Liver (tissue), 10 donors: ENCODE measurements at places on chromosomes 13 and 19.
A peak's percentile ranks its signal among the peaks of the same experiment; 100 is the strongest.

- DNase-seq, result no peak
Measured at GRCh38 chr19:16596399-16596798, 24.2 kb upstream of the SLC35E1 start.

DNA sequence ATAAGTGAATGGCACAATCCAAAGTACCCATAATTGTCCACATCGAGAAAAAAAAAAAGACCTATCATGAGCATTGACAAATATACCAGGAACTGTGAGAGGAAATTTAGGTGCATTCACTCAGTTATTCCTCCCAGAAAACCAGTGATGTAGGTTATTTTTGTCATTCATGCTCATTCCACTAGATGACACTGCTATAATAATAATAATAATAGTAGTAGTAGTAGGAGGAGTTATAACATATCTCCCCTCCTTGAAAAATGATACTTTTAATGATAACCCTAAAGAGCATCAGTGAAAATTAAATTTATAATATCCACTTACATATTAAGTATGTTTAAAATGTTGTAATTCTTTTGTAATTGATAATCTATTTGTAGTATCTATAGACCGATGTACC, 463.9 kb upstream of the MIR17HG start:
- DNase-seq, result no peak

GRCh38 chr13:111467111-111467890, 146.9 kb downstream of the TEX29 start:
- no peak for DNase-seq

DNA sequence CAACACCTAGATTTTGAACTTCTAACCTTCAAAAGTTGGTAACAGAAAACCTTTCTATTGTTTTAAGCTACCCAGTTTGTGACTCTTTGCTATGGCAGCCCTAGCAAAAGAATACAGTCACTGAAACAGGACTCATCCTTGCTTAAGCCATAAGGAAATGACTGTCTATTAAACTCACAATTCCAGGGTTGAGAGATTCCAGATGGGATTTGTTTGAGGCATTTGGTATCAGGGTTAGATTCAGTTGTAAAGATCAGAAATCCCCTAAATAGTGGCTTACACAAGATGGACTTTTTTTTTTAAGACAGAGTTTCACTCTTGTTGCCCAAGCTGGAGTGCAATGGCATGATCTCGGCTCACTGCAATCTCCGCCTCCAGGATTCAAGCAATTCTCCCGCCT, 41.1 kb upstream of the RGCC start:
- no peak for DNase-seq

- no peak for DNase-seq
Measured at GRCh38 chr19:56821209-56821608, 19.3 kb downstream of the PEG3 start.

DNA sequence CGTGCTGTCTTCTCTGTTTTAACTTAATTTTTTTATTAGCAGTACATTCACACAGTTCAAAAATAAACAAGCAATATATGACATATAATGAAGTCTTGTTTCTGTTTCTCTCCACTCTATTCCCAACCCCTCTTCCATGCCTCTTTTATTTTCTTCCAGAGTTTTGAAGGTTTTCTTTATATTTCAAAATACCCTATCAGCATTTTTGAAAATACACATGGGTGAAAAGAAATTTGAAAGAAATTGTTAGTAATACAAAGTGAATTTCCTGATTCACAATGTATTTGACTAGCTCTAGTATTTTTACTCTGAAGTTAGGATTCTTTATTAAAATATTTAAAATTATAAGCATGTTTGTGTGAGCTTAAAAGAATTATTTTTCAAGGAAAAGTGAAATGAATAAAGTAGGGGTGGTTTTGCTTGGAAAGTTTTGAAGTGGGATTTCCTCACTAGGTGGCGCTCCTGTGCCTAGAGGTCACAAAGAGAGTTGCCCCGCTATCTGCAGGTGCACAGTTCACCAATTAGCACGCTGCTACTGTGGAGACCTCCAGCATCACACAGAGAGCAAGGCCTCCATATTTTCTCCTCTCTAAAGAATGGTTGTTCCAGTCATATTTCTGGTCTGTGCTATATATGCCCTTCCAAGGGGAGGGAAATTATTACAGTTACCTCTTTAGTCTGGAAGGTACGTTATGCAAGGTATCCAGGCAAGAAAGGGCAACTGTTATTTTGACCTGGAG, 37.6 kb downstream of the SOX21 start:
- peak; percentile 78 for DNase-seq

- no peak for DNase-seq
Measured at GRCh38 chr13:20492641-20493040, 33.0 kb downstream of the CRYL1 start.

DNA sequence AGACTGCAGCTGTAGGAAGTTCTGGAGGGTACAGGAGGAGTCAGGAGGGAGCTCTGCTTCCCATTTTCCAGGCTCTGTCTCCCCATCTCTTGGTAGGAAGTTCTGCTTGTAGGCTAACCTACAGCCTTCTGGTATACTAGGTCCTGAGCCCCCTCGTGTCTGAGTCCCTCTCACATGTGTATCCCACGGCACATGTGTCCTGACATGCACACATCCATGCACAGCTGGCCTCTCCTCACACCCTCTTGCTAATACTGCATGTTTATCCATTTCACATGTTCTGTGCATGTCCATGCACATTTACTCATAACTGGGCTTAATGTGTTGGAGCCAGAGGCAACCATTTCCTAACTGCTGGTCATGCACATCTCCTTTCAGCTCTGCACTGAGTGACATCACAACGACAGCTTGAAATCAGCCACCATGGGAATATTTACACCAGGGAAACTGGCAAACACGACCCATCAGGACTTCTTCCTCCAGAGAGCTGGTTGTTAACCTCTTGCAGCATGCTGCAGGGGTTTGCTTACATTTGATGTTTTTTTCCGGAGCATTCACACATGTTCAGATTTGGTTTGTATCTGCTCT, 3.0 kb downstream of the CD209 start:
- no peak for DNase-seq

GRCh38 chr19:34232566-34233481, 21.5 kb upstream of the GARRE1 start:
- DNase-seq, result no peak

- no peak for DNase-seq
Measured at GRCh38 chr13:60957816-60958215, 457.8 kb downstream of the PCDH20 start.

GRCh38 chr13:40637643-40638042, 28.8 kb downstream of the FOXO1 start:
- no peak for DNase-seq

DNA sequence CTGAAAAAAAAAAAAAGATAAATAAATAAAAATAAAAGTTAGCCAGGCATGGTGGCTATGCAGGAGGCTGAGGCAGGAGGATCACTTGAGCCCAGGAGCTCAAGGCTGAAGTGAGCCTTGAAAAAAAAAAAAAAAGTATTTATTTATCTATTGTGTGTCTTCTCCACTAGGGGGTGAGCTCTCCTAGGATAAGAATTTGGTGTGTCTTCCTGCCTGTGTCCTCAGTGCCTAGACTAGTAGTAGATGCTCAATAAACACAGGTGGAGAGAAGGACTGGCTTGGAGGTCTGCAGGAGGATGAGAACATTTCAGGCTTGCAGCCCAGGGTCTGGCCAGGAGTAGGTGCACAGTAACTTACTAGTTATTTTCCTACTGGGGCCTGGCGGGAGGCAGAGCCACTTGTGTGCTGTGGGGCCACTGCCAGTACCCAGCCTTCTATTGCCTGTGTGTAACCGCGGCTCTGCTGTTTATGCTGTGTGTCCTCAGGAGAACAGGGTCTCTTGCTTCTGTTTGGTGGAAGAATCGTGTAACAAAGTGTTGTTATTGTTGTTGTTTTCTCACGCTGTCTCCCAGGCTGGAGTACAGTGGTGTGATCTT, 5.4 kb downstream of the LMTK3 start:
- DNase-seq, result no peak

DNA sequence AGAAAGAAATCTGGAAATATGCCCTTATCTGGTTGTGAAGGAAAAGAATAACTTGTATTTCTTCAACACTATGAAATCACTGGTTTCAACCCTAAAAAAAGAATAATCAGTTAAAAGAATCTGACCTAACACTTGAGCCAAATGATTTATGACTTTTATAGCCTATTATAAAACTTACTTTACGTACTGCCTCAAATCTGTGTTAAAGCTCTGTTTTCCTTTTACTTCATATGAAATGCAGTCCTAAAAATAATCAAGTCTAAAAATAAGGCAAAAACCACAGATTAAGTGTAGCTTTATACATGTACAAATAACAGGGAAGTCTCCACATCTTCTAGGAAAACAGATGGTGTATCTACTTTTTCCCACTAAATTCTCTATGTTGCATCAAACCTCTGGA, 101.3 kb downstream of the VWA8 start:
- no peak for DNase-seq

- DNase-seq, result no peak
Measured at GRCh38 chr13:38618336-38618735, 68.5 kb upstream of the FREM2 start.

DNA sequence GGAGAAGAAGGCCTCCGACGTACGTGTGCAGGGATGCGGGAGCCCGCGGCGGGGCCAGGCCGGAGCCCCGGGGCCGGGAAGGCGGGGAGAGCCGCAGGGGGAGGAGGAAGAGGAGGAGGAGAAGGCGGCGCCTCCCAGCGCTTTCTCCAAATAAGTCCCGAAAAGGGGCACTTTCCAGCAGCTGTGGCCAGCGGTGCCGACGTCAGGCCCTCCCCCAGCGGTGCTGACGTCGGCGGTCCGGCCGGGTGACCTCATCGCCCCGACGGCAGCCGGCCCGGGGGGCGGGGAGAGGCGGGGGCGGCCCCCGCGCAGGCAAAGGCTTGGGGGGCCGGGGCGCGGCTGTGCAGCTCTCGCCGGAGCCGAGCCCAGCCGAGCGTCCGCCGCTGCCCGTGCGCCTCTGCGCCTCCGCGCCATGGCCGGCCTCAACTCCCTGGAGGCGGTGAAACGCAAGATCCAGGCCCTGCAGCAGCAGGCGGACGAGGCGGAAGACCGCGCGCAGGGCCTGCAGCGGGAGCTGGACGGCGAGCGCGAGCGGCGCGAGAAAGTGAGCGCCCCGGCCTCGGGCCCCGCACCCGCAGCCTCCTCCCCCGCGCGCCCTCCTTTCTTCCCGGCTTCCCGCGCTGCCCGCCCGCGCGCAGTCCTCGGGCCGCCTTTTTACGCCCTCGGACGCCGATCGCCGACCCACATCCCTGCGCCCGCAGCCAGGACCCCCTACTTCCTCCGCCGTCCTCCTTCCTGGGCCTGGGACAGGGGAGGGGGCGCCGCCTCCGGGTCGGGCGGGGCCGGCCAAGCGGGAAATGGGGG, at the start of gene TPM4:
TSS of gene TPM4 (plus strand) at position 342 of the 804 bp plus-strand sequence. CDS start at position 413, 71 bp downstream.
- peak; percentile 63 for DNase-seq

DNA sequence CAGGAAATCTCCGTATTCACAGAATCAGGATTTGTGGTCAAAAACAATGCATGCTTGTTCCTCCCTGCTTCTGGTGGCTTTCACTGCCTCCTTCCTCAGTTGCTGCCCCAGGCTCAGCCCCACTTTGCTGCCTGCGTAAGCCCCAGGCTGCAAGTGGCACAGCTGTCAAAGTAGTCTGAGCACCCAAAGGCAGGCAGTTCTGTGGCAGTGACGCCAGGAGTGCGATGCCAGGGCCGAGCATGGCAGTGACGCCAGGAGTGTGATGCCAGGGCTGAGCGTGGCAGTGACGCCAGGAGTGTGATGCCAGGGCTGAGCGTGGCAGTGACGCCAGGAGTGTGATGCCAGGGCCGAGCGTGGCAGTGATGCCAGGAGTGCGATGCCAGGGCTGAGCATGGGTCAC, 77.3 kb upstream of the GPR183 start:
- no peak for DNase-seq

DNA sequence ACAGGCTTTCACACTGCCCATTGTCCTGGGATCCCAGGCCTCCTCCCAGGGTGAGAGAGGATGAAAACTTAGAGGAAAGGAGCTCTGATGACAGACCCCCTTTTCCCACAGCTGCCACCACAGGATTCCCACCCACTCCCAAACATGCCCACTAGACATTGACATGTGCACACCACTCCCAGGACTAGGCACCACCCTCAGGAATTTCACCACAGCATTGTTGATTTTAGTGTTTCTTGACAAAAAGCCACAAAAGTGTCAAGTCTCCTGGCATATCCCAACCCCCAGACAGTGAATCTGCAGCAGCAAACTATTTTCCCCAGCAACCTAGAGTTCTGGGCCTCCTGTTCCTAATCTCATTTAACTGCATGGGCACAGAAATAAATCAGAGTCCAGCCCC, 10.1 kb downstream of the ZNF714 start:
- no peak for DNase-seq

- no peak for DNase-seq
Measured at GRCh38 chr19:10289836-10290356, at the start of gene ICAM5. Gene ICAM5 (plus strand): TSS chr19:10289952. CDS start chr19:10290044, 92 bp downstream.

- DNase-seq, result no peak
Measured at GRCh38 chr19:45306518-45307027, 16.1 kb downstream of the CKM start.

GRCh38 chr13:113402471-113403254, 38.7 kb upstream of the GRTP1 start:
- DNase-seq, result no peak

DNA sequence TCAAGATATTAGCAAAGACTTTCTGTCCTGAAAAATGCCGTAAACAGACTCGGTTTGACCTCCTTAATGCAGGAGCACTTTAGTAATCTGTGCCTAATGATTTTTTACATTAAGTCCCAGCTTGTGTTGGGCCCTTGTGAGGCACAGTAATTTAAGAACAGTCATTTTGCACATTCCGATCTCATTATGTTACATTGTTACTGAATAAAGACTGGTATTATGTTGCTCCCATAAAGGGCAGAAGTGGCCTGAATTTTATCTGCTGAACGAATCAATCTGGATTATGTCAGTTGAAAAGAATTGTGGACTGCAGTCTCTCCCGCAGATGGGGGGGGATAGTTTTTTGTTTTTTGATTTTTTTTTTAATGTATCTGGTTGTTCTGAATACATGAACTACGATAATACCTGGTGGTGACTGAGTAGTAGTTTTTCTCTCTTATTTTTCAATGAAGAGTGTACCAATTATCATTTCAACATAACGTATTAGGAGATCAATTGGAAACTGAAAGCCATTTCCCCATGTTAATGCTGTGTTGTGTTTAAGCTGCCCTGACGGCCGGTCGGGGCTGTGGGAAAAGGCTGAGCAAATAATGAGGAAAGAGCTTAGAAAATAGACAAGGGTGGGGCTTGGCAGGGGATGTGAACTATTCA, 290.2 kb downstream of the ZNF536 start:
- no peak for DNase-seq

DNA sequence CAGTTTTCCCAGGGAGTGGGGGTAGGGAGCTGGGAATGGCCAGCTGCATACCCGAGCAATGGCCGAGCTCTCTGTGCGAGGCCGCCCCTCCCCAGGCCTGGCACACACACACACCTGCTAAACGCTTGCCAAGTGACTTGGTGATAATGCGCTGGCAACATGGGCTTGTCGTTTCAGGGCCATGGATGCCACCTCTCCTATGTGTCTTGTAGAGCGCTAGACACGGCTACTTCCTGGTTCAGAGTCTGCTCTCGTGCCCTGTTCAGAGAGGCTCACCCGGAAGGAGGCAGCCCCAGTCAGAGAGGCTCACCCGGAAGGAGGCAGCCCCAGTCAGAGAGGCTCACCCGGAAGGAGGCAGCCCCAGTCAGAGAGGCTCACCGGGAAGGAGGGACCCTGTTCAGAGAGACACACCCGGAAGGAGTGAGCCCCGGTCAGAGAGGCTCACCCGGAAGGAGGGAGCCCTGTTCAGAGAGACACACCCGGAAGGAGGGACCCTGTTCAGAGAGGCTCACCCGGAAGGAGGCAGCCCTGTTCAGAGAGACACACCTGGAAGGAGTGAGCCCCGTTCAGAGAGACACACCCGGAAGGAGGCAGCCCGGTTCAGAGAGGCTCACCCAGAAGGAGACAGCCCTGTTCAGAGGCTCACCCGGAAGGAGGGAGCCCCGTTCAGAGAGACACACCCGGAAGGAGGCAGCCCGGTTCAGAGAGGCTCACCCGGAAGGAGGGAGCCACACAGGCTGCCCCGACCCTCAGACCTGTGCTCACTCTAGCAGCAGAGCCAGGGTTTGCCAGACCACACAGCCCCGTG, 4.2 kb downstream of the ADPRHL1 start:
- no peak for DNase-seq
